ENCODE measurements at places on chromosomes 7 and 10.

- peak; percentile 17 for DNase-seq
Measured at GRCh38 chr7:81231301-81231838, 312.5 kb upstream of the SEMA3C start.

DNA sequence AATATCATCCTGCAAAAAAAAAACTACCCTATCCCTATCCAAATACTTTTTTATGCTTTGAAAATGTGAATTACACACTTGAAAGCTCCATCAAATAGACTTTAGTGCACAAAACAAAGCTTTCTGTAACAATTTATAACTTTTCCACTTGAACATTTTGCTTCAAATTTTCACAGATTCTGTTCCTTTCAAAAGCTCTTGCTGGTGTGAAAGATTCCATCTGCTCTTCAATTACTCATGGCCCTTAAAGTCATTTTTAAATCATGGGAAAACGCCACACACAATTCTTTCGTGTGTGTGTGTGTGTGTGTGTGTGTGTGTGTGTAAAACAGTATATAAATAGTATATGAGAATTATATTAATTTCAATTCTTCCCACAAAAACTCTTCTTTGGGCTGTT is 167.5 kb downstream of the PRPF18 start:
- no peak for DNase-seq

DNA sequence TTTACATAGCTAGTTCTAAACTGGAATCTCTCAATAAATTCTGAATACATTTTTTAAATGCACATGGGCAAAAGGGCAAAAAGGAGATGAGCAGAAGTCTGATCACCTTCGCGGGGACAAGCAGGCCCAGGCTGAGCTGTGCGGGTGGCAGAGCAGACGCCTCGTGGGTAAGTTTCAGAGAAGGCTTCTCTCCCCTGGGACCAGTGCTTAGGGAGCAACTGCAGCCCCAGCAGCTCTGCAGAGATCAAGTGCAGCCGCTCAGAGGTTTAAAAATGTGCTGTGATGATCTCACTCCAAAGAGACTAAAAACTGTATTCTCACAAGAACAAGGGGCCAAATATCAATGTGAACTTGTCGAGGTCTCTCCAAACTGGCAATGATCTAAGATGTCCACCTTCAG is 264.3 kb upstream of the RNF32 start:
- no peak for DNase-seq

- DNase-seq = no peak
Measured at GRCh38 chr7:118053353-118053752, 130.6 kb upstream of the LSM8 start.

DNA sequence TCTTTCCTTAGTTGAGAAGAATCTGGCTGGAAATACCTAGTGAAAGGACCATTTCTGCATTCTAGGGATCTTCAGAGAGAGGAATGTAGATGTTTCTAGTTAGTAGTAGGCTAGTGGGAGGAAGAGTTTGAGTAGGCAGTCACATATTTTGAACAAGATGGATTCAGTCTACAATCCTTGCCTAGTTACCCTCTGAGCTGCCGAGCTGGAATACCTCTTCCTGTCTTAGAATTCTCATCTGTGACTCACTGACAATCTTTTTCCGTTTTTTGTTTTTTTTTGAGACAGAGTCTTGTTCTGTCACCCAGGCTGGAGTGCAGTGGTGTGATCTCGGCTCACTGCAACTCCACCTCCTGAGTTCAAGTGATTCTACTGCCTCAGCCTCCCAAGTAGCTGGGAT is 30.7 kb upstream of the PLPP4 start:
- peak; percentile 29 for DNase-seq

- no peak for DNase-seq
Measured at GRCh38 chr7:77433901-77434300, 17.8 kb upstream of the GSAP start.

DNA sequence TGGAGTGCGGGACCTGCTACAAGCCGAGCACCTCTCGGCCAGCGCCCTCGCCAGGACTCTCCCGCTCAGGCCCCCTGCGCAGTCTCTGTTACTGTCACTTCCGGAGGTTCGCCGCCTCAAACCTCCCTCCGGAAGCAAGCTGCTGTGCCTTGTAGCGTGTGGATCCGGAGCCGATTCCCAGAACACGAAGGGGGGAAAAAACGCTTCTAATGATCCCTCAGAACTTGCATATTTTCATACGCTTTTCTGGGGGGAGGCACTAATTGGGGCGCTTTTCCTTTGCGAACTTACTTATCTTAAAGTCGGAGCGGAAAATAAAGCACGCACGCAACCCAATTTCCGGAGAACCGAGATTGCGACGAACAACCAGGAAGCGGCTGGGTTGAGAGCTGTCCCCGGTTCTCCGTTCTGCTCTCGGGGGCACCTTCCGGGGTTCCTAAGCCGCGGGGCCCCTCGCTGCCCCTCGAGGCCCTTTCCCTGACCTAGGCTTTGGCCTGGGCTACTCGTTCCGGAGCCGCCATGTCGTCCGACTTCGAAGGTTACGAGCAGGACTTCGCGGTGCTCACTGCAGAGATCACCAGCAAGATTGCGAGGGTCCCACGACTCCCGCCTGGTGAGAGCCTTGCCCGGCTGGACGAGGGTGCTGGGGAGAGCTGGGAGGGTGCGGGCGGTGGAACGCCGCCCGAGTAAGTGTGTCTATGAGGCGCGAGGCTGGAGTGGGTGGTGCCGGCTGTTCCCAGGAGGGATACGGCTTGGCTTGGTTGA is at the start of the genes VTI1A and ZDHHC6:
Gene VTI1A (plus strand): TSS at position 361 of the 765 bp plus-strand sequence. CDS start 159 bp downstream, at position 520.
Gene ZDHHC6 (minus strand): TSS at position 60 of the 765 bp plus-strand sequence. CDS start 1,478 bp downstream, outside the sequence.
- DNase-seq = peak; percentile 87

DNA sequence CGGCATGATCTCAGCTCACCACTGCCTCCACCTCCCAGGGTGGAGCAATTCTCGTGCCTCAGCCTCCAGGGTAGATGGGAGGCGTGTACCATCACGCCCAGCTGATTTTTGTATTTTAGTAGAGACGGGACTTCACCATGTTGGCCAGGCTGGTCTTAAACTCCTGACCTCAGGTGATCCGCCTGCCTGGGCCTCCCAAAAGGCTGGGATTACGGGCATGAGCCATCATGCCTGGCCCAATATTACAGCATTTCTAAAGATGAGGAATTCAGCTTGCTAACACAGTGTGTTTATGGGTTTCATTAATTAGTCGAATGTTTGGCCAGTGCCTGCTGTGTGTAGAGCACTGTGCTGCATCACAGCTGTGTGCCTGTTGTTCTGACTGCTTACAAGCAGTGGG is 3.7 kb downstream of the WDR37 start:
- DNase-seq = no peak

- no peak for DNase-seq
Measured at GRCh38 chr10:52967806-52968795, 195.5 kb upstream of the MBL2 start.

- no peak for DNase-seq
Measured at GRCh38 chr7:51300762-51301674, 15.6 kb downstream of the COBL start.

- peak; percentile 82 for DNase-seq
Measured at GRCh38 chr10:70816220-70816894, 609 bp downstream of the SGPL1 start.

DNA sequence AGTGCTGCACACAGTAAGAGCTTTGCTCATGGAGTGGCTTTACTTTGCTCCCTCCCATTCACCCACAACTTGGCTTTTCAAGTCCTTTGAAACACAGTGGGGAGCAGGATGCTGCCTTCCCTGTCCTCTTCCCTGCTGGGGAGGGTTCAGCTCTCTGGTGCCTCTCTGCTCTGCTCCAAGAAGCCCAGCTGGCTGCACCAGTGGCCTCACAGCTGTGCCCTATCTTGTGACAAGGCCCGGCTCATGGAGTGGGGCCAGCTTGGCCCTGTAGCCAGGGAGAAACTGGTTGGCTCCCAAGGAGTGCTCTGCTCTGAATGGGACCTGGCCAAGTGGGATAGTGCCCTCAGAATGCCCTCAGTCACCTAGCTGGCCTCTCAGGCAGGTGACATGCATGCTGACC is 212.3 kb upstream of the ZMIZ1 start:
- no peak for DNase-seq

GRCh38 chr10:89388806-89389205 is 3.6 kb upstream of the IFIT1 start:
- no peak for DNase-seq

DNA sequence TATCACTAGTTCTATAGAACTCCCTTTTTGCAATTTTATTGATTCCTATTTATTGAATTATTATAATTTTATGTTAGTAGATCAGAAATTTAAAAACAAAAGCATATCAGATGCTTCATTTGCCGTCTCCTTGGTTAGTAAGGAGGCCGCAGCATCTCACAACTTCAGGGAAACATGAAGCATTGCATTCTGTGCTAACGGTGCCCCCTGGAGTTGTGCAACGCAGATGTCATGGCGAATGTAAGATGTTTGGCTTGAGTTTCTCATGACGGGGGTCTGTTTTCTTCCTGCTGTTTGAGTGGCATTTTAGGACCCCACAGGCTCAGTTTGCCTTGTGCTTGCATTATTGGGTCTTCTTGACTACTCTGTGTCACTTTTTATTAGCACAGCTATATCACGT is 124.8 kb downstream of the CNNM2 start:
- DNase-seq = no peak

GRCh38 chr7:155346285-155346684 is 48.6 kb downstream of the INSIG1 start:
- DNase-seq = no peak

- DNase-seq = peak; percentile 41
Measured at GRCh38 chr10:55629793-55630490, 731.1 kb downstream of the ZWINT start.

- no peak for DNase-seq
Measured at GRCh38 chr7:27138472-27138871, 5.0 kb downstream of the HOXA5 start.

- DNase-seq = no peak
Measured at GRCh38 chr7:112130729-112131410, 75.3 kb downstream of the DOCK4 start.

DNA sequence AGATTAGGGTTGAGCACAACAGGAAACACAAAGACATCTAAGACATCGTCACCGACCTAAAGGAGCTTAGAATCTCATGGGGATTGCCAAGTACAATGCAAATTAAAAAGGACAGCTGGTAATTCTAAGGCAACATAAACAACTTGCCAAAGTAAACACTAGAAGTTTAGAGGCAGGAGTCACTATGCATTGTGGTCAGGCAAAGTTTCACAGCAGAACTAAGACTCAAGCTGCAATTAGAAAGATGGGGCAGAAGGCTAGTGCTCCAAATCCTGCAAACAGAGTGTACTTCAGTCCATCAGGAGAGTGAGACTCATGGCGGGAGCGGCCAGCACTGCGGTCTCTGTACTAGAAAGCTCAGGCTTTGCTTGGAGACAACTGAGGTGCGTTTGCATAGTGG is 52.7 kb downstream of the HIPK2 start:
- peak; percentile 94 for DNase-seq

DNA sequence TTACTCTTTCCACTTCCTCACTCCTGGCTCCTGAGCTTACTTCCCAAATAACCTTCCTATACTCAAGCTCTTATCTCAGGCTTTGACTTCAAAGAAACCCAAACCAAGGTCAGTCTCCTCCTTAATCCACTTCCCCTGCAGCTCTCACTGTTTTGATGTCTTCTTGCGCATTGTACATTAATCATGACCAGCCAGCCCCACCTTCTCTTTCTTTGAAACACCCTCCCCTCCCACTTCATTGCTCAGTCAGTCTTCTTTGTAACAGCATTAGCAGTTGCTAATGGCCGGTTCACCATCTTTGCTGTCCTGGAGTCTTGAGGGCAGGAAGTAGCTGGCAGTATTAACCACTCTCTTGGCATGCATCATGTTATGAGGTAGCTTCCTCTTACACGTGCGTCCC is 57.9 kb upstream of the CHCHD3 start:
- no peak for DNase-seq

DNA sequence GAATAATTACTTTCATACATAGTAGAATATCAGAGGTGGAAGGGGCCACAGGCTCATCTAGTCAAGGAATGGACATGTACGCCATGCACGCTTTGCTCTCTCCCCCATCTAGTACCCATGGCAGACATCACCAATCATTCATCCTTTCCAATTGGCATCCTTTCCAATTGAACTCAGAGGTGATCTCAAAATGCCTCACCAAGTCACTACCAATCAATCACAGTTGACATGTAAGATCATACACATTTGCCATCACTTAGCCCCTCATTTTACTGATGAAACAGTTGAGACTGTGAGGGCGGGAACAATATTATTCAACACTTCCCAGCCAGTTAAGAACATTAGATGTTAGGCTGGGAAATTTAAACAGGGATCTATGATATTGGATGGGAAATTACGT is 308.4 kb downstream of the FGFR2 start:
- no peak for DNase-seq

DNA sequence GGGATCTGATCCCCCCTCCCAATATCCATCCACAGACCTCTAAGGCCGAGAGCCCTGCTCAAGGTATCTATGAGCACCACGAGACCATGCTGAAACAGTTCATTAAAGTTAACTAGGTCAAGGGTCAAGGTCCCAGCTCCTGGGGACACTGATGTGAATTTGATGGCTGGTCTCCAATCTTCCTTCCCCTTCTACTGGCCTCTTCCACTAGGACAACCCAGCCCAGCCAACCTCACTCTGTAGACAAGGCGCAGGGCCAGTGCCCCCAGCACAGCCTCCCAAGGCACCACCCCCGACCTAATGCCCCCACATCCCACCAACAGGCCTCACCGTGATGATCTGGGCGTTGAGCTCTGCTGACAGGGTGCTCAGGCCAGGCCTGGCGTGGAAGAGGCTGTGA is 15.6 kb downstream of the RRP12 start:
- no peak for DNase-seq

DNA sequence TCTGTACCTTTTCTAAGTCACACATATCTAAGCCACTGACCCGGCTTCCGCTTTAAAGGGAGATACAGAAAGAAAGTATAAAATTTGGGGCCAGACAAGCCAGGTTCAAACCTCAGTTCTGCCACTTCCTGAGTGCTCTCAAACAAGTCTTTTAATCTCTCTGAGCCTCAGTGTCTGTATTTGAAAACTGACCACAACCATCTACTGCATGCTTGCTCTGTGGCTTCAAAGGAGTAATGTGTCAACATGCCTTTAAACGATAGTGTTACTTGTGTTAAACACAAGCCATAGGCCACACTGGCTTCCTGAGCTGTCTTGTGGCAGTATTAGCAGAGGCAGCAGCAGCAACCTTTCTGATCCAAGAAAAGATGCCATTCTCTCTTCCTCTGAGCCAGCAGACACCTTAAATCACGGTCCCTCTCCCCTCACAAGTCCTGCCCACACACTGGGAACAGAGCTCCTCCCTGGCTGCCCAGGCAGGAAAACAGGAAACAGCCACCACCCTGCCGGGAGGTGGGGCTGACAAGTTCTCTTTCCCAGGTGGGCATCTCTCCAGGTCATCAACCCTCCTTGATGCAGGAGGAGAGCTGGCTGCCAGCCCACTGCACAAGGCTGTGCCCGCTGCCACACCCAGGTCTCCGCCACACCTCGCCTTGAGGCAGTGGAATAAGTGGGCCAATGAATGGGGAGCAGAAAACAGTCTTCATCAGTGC is 10.7 kb downstream of the HIP1 start:
- peak; percentile 37 for DNase-seq

DNA sequence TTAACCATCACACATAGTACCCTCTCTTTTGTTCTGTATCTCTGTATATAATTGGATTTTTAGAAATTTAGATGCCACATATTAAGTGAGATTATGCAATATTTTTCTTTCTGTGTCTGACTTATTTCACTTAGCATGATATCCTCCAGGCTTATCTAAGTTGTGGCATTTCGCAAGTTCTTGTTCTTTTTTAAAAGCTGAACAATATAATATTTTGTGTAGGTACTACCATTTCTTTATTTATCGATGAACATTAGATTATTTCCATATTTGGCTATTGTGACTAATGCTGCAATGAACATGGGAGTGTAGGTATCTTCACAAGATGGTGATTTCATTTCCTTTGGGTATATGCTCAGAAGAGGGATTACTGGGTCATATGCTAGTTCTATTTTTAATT is 295.0 kb downstream of the SUGCT start:
- peak; percentile 69 for DNase-seq

Data from cardiac fibroblast (primary cell).